ENCODE measurements at places on chromosomes 13 and 19. TPM values are rescaled to one million over a fixed set of nuclear protein-coding genes. Genes with fewer than 3 reads are reported as not detected.
A peak's percentile ranks its signal among the peaks of the same experiment; 100 is the strongest.

KASH5 gene
- total RNA-seq, result not detected

DNA sequence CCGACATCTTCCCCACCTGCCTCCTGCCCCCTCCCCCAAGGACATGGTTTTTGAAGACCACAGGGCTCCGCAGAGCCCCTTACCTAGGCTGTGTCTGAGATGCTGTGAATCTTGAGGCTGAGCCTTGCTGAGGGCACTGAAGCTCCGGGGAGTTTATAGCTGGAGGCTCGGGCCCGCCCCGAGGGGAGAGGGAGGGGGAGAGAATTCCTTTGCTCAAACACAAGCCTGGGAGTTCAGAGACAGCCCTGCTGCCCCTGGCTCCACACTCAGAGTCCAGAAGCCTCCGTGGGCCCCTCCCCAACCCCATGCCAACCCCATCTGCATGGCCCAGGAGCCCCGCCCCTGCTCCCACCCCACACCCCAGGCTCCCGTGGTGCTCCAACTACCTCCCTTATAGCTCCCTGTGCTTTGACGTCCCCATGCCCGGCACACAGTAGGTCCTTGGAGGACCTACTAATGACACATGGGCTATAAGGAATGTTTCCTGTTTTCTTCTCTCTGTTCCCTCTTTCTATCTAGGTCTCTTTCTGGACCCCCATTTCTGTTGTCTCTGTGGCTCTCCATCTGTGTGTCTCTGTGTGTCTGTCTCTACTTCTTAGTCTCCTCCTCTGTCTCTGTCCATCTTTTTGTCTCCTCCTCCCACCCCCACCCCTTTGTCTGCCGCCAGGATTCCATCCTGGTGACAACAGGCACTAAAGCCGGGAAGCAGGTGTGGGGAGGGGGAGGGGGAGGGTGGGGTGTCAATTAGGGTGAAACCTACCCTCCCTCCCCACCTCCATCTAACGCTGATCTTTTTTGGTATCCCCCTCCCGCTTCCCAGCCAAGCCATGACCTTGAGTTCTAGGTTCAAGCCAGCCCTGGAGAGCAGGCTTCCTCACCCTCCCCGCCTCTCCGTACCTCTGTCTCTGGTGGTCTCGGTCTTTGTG is at the start of gene TNNT1:
Gene TNNT1, minus strand, starts transcription at position 129 of the 926 bp plus-strand sequence. CDS start 2,049 bp downstream, outside the sequence.
- H3K27me3 ChIP-seq, result peaks cover 5% of the 10 kb centered on the region
- H3K4me1 ChIP-seq, result no peaks in the 10 kb centered on the region
- H3K4me3 ChIP-seq, result no peak within 1 kb of the TSS

DNA sequence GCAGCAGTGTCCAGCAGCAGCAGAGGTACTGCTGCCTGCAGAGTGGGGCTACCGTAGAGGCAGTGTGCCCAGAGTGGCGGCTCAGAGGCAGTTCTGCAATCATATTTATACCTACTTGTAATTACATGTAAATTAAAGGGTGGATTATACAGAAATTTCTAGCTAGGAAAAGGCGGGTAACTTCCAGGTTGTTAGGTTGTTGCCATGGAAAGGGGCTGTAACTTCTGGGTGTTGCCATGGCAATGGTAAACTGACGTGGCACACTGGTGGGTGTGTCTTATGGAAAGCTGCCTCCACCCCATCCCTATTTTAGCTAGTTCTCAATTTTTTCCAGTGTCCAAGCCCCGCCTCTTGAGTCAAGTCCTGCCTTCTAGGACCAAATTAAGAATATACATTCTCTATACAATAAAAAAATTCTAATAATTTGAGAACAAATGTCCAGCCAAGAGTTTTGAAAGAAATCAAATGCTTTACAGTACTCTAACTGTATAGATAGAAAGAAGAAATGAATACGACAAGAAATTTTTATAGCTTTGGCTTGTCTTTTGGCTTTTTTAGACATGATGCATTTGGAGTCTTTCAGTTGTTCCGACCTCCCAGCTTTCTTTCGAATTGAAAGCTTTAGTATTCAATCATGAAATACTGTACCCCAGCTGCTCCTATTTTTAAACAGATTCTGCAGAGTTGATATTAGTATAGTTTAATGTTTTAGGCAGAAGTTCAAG is 816.6 kb downstream of the DIAPH3 start:
- no peak overlapping the region for H3K27ac ChIP-seq
- no peaks in the 10 kb centered on the region for H3K4me1 ChIP-seq
- peak; percentile 73 for DNase-seq

DNA sequence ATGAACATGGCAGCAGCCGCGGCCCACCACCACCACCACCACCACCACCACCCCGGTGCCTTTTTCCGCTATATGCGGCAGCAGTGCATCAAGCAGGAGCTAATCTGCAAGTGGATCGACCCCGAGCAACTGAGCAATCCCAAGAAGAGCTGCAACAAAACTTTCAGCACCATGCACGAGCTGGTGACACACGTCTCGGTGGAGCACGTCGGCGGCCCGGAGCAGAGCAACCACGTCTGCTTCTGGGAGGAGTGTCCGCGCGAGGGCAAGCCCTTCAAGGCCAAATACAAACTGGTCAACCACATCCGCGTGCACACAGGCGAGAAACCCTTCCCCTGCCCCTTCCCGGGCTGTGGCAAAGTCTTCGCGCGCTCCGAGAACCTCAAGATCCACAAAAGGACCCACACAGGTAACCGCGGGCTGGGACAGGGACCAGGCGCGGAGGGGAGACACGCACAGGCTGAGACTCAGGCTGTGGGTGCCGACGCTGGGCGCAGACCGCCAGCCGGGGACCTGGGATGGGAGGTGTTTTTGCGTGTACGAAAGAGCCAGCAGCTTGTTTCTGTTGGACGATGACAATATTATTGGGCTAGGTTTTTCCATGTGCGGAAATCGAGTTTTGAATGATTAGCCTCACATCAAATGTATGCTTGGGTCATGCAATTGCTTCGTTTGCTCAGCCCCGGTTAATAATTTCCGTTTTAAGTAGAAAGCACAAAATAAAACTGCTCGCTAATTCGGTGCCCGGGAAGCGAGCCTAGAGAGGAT is 1.3 kb downstream of the ZIC2 start:
- H3K4me3 ChIP-seq, result no peak overlapping the region
- no peak overlapping the region for H3K27ac ChIP-seq
- peaks cover 60% of the 10 kb centered on the region for H3K27me3 ChIP-seq

- H3K27me3 ChIP-seq, result no peaks in the 10 kb centered on the region
- no peak overlapping the region for H3K4me3 ChIP-seq
- no peak overlapping the region for H3K27ac ChIP-seq
Observed at GRCh38 chr13:77372275-77372674, 45.4 kb upstream of the MYCBP2 start.

GRCh38 chr19:21580818-21581217 is 75.4 kb downstream of the ZNF429 start:
- H3K4me1 ChIP-seq, result peaks cover 3% of the 10 kb centered on the region
- no peak overlapping the region for H3K27ac ChIP-seq
- no peak for DNase-seq
- no peaks in the 10 kb centered on the region for H3K36me3 ChIP-seq
- no peak overlapping the region for H3K4me3 ChIP-seq
- H3K27me3 ChIP-seq, result no peaks in the 10 kb centered on the region

DNA sequence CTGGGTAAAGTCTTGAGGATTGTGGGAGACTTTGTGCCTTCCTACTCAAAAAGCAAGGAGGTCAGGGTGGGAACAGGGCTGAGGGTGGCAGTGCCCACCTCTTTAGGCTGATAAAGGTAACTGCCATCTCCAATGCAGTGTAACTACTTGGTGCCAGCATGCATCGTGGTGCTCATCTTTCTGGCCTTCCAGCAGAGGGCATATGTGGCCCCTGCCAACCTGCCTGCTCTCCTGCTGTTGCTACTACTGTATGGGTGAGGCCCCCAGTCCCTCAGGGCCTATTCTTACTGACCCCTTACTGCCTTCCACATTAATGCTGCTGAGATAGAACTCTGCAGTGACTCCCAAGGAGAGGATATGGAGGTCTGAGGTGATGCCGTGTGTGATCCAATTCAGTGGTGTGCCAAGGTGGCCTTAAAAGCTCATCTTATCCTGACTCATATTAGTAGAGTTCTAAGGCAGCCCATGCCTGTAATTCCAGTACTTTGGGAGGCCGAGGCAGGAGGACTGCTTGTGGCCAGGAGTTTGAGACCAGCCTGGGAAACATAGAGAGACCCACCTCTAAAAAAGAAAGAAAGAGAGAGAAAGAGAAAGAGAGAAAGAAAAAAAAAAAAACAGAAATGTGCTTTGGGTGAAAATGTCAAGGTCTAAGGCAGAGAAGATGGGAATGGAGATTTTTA is 9.7 kb upstream of the ARHGAP45 start:
- H3K27ac ChIP-seq, result no peak overlapping the region
- no peaks in the 10 kb centered on the region for H3K4me1 ChIP-seq
- no peak overlapping the region for H3K4me3 ChIP-seq

HPN gene
- 134 TPM for total RNA-seq

- H3K4me3 ChIP-seq, result no peak overlapping the region
- H3K27ac ChIP-seq, result no peak overlapping the region
- DNase-seq, result no peak
- H3K36me3 ChIP-seq, result peaks cover 2% of the 10 kb centered on the region
- no peaks in the 10 kb centered on the region for H3K4me1 ChIP-seq
- no peaks in the 10 kb centered on the region for H3K27me3 ChIP-seq
Observed at GRCh38 chr13:75645141-75645540, 9.0 kb downstream of the LMO7 start.

DNA sequence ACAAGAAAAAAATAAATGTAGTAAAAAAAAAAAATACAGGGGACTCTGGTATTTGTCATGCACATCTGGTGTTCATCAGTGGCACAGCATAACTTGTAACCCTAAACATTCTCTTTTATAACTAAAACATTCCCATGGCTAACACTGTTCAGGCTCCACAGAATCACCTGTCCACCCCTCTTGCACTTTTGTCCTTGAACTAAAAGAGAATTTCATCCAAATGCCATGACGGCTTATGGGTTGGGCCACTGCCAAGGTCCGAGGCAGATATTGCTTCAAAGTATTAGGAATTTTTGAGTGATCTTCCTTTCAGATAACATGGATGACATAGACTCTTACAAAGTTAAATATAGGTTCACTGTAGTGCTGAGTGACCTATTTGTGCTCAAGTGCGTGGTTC is 25.7 kb upstream of the SERP2 start:
- H3K4me3 ChIP-seq, result no peak overlapping the region
- peaks cover 8% of the 10 kb centered on the region for H3K4me1 ChIP-seq
- H3K36me3 ChIP-seq, result no peaks in the 10 kb centered on the region
- H3K27ac ChIP-seq, result no peak overlapping the region

DNA sequence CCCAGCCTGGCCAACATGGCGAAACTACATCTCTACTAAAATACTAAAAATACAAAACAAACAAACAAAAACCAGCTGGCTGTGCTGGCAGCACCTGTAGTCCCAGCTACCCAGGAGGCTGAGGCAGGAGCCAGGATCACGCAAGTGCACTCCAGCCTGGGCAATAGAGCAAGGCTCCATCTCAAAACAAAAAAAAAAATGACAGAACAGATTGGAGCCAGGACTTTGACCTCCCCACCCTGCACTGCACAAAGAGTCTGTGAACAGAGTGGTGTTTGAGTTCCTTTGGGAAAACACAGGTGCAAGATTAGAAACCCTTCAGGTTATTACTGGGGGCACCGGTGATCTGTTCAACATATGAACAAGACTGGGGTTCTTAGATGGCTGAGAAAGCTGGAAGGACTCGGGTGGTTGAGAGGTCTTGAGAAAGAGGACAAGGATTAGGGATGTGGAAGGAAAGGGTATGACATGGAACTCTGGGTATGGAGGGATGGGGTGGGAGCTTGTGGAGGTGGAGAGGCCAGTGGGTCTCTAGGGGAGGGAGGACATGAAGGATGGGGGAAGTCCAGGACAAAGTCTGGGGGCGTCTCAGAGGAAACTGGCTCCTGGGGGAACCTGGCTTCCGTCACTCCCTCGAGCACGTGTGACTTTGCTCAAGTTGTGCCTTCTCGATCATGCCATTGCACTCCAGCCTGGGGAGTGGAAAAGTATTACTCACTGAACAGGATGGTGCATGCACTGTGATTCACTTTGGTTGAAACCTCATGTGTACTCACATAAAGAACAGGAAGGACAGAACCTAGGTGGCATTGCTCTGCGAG is 25.9 kb downstream of the RCN3 start:
- H3K27me3 ChIP-seq, result no peaks in the 10 kb centered on the region
- peaks cover 17% of the 10 kb centered on the region for H3K36me3 ChIP-seq
- DNase-seq, result no peak
- no peaks in the 10 kb centered on the region for H3K4me1 ChIP-seq
